Skeletal muscle cell (primary cell): ENCODE measurements at places on chromosomes 7 and 10.
A peak's percentile ranks its signal among the peaks of the same experiment; 100 is the strongest.

GRCh38 chr10:128694168-128694850, 568.1 kb upstream of the MKI67 start:
- DNase-seq: no peak

GRCh38 chr10:120365872-120366271, 91.2 kb upstream of the PLPP4 start:
- no peak for DNase-seq

DNA sequence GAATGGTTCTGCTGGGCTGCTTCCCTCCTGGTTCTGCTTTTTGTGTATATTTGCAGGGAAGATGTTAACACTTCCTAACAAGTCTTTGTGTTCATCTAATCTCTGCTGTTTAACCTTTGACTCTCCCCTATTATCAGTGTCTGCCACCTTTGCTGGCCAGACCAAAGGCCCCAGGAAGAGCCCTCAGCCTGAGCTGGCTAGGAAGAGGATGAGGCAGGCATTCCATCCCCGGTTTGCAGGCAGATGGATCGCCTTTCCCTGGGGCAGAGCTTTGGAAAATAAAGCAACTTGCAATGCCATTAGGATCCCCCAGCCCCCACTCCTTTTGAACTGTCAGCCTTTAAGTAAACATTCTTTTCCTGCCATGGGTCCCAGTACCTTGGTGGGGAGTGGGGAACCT, 19.0 kb downstream of the DPCD start:
- no peak for DNase-seq

DNA sequence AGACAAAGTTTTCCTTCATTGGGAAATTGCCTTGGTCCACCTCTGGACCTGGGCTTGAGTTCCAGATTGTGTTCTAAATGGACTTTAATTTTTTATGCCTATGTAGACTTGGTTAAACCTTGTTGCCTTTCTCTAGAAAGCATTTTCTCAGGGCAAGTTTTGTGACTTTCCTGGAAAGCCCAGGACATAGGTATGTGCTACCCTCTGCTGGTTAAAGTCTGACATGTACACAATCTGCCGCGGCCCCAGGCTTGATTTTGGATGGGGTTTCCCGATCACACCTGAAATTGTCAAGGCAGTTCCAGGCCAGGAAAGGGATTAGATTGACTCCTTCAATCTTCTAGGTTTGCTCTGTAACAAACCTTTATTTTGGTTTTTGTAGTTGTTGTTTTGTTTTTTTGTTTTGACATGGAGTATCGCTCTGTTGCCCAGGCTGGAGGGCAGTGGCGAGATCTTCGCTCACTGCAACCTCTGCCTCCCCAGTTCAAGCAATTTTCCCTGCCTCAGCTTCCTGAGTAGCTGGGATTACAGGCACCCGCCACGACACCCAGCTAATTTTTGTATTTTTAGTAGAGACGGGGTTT, 14.1 kb upstream of the AKR1B10 start:
- DNase-seq: no peak

- DNase-seq: no peak
Observed at GRCh38 chr7:97025983-97026714, 1.5 kb upstream of the DLX5 start.

GRCh38 chr10:71782221-71782916, 9.0 kb upstream of the VSIR start:
- no peak for DNase-seq

GRCh38 chr10:53111529-53111928, 338.9 kb upstream of the MBL2 start:
- DNase-seq: no peak

DNA sequence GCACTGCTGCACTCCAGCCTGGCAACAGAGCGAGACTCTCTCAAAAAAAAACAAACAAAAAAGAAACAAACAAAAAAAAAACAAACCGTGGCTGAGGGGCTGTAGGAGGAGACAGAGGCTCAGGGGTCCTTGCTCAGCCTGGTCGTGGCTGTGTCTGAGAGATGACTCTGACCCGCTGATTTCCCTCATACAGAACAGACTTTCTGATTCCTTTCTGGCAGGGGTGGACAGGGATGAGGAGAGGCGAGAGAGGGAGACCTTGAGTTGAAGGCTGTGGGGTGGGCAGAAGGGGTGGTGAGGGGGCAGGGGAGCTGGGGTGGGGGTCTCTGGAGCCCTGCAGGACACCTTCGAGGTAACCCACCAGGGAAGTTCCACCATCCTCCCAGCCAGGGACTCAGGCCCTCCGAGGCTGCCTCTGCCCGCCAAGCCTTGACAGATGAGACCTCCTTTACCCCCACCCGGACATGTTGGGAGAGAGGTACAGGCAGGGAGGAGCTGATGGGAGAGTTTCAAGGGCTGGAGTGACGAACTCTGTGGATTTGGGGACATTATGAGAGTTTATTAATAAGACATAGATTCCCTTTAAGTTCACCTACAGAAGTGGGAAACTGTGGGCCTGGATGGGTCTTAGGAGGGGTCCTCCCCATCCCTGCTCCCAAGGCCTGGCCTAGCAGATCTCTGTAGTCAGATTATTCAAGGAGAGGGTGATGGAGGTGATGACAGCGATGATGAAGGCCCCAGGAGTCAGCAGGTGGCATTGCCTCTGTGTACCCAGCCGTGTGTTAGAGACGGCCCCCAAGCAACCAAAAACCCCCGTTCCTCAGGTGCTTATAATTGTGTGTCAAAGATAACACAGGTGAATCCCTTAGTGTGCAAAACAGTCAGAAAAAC, 2.0 kb downstream of the MUC12 start:
- DNase-seq: no peak

- DNase-seq: no peak
Observed at GRCh38 chr10:90777621-90778020, 80.2 kb downstream of the HTR7 start.

- DNase-seq: no peak
Observed at GRCh38 chr10:94133239-94133638, 139.5 kb downstream of the PLCE1 start.

DNA sequence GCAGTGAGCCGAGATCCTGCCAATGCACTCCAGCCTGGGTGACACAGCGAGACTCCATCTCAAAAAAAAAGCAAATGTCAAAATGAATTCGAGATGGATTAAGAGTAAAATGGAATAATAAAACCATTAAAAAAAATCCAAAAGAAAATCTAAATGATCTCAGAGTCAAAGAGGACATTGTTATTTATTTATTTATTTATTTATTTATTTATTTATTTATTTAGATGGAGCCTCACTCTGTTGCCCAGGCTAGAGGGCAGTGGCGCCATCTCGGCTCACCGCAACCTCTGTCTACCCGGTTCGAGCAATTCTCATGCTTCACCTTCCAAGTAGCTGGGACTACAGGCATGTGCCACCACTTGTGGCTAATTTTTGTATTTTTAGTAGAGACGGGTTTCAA, 349.2 kb downstream of the ANKRD30A start:
- no peak for DNase-seq

- no peak for DNase-seq
Observed at GRCh38 chr7:158902427-158902826, 46.1 kb downstream of the DYNC2I1 start.

DNA sequence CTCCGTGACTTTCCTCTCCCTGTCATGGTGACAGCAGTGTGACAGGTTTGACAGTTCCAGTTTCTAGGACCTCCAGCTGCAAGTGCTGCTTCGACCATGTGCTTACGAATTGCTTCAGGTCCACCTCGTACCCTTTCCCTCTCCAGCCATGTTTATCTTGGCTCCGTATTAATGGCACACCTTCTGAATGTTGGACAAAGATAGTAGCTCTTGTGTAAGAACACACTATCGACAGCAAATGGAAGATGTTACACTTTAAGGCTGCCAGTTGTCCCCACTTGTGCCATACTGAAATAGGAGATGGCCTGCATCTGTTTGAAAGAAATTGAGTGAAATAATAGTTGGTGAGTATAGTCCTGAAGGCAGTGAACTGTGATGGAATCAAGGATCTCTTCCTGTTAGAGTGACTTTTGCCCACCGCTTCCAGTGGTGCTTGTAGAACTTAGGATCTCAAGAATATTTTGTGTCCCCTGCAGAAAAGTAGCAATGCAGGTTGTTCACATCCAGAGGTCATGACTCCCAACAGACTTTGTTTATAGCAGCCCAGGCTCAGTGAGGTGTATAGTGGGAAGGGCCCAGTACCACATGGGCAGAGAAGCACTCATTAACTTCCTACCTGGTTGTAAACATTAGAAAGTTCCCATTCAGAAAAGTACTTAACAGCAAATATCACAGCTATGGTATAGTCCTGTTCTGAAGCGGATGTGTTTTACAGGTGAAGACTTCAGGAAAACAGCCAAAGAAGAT, 629.7 kb upstream of the GALNT17 start:
- DNase-seq: no peak

DNA sequence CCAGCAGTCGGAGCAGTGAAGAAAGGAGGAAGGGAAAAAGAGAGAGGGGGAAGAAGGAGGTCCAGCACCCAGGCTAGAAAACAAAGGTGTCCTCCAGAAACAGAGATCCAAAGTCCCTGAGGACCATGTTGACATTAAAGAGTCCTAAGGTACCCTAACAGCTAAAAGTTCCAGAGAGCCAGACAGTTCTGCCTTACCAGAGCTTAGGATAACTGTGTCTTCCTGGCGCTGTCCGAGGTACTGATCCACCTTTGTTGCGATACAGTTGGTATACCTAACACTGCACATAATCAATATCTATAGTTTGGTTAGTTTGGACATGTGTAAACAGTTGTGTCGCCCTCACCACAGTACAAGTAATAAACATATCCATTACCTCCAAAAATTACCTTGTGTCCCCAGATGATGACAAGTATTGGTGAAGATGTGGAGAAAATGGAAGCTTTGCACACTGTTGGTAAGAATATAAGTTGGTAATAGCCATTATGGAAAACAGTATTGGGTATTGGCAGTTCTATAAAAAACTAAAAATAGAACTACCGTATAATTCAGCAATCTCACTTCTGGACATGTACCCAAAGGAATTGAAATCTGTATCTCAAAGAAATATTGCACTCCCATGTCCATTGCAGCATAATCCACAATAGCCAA, 59.8 kb downstream of the GRID1 start:
- no peak for DNase-seq

DNA sequence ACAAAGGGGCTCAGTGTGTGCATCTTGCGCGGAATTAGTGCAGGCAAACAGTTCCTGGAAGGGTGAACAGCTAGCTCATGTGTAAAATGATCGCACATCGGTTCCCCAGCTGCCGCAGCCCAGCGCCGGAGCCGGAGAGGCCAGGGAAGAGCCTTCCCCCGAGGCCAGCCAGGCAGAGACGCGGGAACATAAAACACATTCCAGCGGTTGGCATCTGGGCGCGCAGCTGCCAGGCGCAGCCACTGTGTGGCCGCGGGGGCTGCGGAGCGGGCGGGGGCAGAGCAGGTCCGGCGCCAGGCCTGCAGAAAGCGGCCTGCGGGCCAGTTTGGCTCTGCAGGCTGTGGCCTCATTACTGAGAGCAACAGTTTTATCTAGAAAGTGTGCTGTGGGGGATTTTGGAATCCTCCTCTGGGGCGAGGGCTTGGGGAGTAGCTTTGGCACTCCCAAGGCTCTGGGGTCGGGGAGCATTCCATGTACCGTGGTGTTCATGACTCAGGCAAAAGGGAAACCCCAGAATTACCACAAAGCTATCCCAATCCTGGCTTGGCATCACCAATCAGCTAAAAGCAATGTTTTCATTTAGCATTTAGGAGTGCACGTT, 74.3 kb downstream of the SAMD9 start:
- DNase-seq: peak; percentile 76

GRCh38 chr10:21522631-21523406, 2.7 kb downstream of the SKIDA1 start:
- DNase-seq: no peak

- no peak for DNase-seq
Observed at GRCh38 chr10:10359263-10359662, 658.4 kb upstream of the CELF2 start.

- peak; percentile 5 for DNase-seq
Observed at GRCh38 chr7:121385800-121386179, 10.3 kb downstream of the FAM3C start.

GRCh38 chr7:77262316-77262715, 62.7 kb upstream of the FGL2 start:
- no peak for DNase-seq

DNA sequence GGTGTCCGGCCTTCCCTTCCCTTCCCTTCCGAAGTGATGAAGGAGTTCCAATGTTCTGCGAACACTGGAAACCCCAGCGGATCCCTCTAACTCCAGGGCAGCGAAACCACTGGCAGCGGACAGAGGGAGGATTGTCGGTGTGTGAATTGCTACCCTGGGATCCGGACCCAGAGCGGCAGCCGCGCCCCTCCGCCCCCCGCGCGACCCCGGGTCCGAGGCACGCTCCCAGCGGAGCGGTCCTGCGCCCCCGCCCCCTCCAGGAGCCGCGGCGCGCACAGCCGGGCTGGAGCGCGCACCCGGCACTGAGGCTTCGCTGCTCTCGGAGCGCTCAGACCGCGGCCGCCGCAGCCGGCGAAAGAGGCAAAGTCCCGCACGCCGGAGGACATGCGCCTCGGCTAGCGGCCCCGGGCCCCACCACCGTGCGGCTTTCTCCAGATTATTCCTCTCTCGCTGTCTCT, at the start of gene PTPRZ1:
Gene PTPRZ1 (plus strand): TSS at position 331 of the 458 bp plus-strand sequence. CDS start 339 bp downstream, outside the sequence.
- no peak for DNase-seq

- DNase-seq: no peak
Observed at GRCh38 chr10:76268954-76269353, 837.5 kb downstream of the LRMDA start.

- peak; percentile 92 for DNase-seq
Observed at GRCh38 chr10:33129996-33130386, 172.0 kb upstream of the ITGB1 start.

DNA sequence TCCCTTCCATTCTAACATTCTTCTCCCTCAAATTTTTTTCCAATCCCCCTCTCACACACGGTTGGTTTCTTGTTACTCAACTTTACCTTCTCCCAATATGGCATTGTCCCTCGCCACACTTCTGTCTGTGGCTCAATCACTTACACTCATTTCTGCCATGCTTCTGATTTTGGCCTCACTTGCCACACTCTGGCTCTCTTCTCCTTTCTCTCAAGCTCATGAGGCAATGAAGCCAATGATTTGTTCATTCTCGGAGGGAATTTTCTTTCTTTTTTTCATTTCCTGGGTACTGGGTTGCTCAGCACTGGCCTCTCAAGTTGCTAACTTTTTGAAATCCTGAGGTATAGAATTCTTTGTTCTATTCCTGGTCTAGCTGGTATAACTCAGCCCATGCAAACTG, 4.0 kb upstream of the MYOZ1 start:
- DNase-seq: no peak

- DNase-seq: no peak
Observed at GRCh38 chr10:123859653-123860050, 32.0 kb downstream of the CPXM2 start.

- no peak for DNase-seq
Observed at GRCh38 chr7:27344471-27344870, 101.9 kb downstream of the EVX1 start.

DNA sequence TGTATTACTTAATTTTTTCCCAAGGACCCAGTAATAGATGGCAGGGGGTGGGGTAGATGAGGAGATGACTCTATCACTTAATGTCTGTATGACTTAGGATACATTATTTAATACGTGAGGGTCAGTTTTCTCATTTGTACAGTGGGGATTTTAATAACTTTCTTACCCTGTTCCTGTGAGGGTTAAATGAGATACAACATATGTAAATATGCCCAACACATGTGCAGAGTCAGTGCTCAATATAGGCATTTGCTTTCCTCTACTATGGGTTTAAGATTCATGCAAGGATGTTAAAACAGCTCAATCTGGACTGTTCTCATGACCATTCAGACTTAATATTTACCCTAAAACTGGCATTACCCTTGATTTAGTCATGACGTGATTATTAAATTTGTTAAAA, 31.2 kb downstream of the ST7 start:
- DNase-seq: no peak
